ENCODE measurements at places on chromosomes 5 and 9. TPM values are rescaled to one million over a fixed set of nuclear protein-coding genes. Genes with fewer than 3 reads are reported as not detected.

GRCh38 chr9:93976081-93976480, 20.9 kb upstream of the BARX1 start:
- DNase-seq = no peak

DNA sequence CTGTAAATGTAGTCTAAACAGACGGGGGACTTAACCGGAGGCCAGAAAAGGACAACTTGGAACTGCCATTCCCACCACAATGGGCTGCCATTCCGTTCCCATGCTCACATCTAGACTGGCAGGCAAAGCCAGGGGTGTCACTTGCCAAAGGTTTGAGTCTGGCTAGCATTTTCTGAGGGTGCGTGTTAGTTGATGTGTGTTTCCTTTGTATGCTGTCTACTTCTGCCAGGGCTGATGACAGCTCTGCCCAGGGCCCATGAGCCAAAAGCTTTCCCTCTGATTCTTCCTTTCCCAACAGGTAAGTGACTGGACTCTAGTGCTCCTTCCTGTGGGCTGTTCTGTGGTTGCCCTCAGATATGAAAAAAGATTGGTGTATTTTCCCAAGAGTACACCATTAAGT, 68.0 kb downstream of the ZNF608 start:
- DNase-seq = no peak

Gene KLHL3
- total RNA-seq = 27.1 TPM

- DNase-seq = no peak
Observed at GRCh38 chr5:64789457-64789856, 20.7 kb downstream of the CWC27 start.

Gene DMRT3
- not detected for total RNA-seq

Gene RGMB
- total RNA-seq = 1.7 TPM

Gene GGTA1
- not detected for total RNA-seq
